ENCODE measurements at places on chromosomes 13 and 19. TPM values are rescaled to one million over a fixed set of nuclear protein-coding genes. Genes with fewer than 3 reads are reported as not detected.

The BRCA2 gene
- total RNA-seq, result 7.6 TPM

The PCDH20 gene
- not detected for total RNA-seq

The SULT2A1 gene
- total RNA-seq, result not detected

The ZNF880 gene
- 17.9 TPM for total RNA-seq

The GSX1 gene
- not detected for total RNA-seq

The HSPB6 gene
- not detected for total RNA-seq

The SIGLEC11 gene
- not detected for total RNA-seq

The UBE2L5 gene
- not detected for total RNA-seq

The CYP4F3 gene
- total RNA-seq, result not detected

The PSG11 gene
- not detected for total RNA-seq

The IZUMO4 gene
- 16.5 TPM for total RNA-seq

The TSKS gene
- not detected for total RNA-seq

The RASAL3 gene
- total RNA-seq, result 122 TPM

The IFNL1 gene
- not detected for total RNA-seq

The TBXA2R gene
- total RNA-seq, result 1.7 TPM

The ZNF579 gene
- total RNA-seq, result 4.2 TPM

The C1QTNF9B gene
- not detected for total RNA-seq

The ZNF208 gene
- total RNA-seq, result 1.0 TPM

The GARIN5A gene
- 0.64 TPM for total RNA-seq

The PCDH17 gene
- total RNA-seq, result not detected

The C13orf46 gene
- total RNA-seq, result 21.2 TPM

The EXOSC5 gene
- total RNA-seq, result 13.9 TPM

The AMER2 gene
- not detected for total RNA-seq

The HS6ST3 gene
- not detected for total RNA-seq

The EBI3 gene
- total RNA-seq, result not detected

The KCNJ14 gene
- 2.2 TPM for total RNA-seq

The BORCS8 gene
- total RNA-seq, result 27.4 TPM

The MEIOSIN gene
- total RNA-seq, result not detected

The ERICH6B gene
- not detected for total RNA-seq

The KCNN1 gene
- total RNA-seq, result not detected

The ZNF135 gene
- total RNA-seq, result 0.39 TPM

The CYP4F2 gene
- total RNA-seq, result not detected

The ZFP82 gene
- 2.9 TPM for total RNA-seq

The ZNF543 gene
- total RNA-seq, result 4.5 TPM

The CEBPA gene
- 3.8 TPM for total RNA-seq

The IGLON5 gene
- total RNA-seq, result not detected

The TMEM238 gene
- 15.9 TPM for total RNA-seq

The TFDP1 gene
- total RNA-seq, result 31.1 TPM

The USP12 gene
- total RNA-seq, result 67.6 TPM

The MYH14 gene
- total RNA-seq, result not detected
